ENCODE measurements at places on chromosomes 1 and 21.

DNA sequence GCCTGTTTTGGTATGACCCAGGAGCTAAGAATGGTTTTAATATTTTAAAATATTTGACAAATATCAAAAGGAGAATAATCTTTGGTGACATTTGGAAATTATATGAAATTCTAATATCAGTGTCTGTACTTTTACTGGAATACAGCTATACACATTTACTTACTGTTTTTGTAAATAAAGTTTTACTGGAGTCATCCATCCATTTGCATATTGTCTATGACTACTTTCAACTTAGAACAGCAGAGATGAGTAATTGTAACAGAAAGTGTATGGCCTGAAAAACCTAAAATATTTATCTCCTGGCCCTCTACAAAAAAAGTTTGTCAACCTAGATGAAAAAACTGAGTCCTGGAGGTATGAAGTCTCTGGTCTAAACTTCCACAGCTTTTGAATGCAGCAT is 5.8 kb upstream of the MAP3K7CL start:
- no peak for DNase-seq

GRCh38 chr1:62784509-62785365 is 805 bp downstream of the ATG4C start:
- DNase-seq, result no peak

- peak; percentile 14 for DNase-seq
Measured at GRCh38 chr1:44170281-44170823, 28.9 kb upstream of the KLF18 start.

DNA sequence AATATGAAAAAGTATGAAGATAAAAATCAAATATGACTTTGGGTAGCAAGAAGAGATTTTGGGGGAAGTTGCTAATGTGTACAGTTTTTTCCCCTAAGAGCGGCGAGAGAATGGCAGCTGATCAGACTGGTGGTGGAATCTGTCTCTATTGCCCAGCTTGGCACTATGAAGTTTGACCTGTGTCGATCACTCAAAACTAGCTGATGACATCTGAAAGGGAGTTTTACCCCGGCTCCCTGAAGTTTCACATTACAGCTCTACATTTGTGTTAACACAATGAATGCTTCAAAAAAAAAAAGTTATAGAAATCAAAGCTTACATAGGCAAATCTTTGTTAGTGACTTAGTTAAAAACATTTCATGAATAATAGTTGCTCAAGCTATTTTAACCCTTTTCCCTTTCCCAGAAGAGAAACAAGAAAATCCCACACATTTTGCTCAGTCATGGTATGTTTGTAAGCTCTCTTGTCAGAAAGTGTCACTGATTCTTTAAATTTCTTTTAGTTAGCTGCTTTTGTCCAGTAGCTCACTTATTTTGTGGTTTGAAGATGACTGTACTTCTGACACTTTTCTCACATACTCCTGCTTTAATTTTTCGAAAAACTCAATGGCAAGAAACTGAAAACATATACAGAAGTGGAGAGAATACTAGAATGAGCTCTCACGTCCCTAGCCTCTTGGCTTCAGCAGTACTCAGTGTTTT is 41.3 kb downstream of the DYRK1A start:
- DNase-seq, result no peak

DNA sequence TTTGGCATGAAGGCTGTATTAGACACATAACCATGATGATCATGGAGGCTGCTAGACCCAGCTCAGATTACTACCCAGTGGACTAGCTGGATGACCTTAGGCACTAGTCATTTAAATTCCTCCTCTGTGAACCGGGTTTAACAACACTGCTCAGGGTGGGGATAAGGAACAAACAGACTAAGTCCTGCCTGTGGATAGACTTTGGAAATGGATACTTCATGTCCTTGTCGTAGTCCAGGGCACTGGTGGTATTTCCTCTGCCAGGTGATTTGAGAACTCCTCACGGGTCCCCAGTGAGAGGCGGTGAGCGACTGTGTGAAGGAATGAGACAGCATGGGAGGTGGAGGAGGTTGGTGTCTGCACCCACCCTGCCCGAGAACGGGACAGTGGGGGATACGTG is 72.9 kb upstream of the SELENON start:
- no peak for DNase-seq

Measured in PC-3 (cell line).